ENCODE measurements at places on chromosomes 16 and 17.

GRCh38 chr17:48597528-48597777 is 3.9 kb upstream of the HOXB5 start:
- H3K27ac ChIP-seq, result no peak overlapping the region
- peak overlapping the region; percentile 47 for H3K4me3 ChIP-seq
- peaks cover 40% of the 10 kb centered on the region for H3K4me1 ChIP-seq
- no peaks in the 10 kb centered on the region for H3K36me3 ChIP-seq
- peaks cover 80% of the 10 kb centered on the region for H3K27me3 ChIP-seq

GRCh38 chr16:30585022-30585399 is 486 bp downstream of the ZNF785 start:
- no peak for DNase-seq
- no peaks in the 10 kb centered on the region for H3K27me3 ChIP-seq
- H3K4me1 ChIP-seq, result peaks cover 12% of the 10 kb centered on the region
- H3K36me3 ChIP-seq, result no peaks in the 10 kb centered on the region

- H3K27me3 ChIP-seq, result no peaks in the 10 kb centered on the region
- no peak for DNase-seq
- H3K4me3 ChIP-seq, result no peak overlapping the region
- H3K27ac ChIP-seq, result no peak overlapping the region
Measured at GRCh38 chr17:50583641-50584040, 23.1 kb downstream of the CACNA1G start.

GRCh38 chr17:51873302-51873701 is 285.2 kb downstream of the CA10 start:
- H3K27ac ChIP-seq, result no peak overlapping the region
- DNase-seq, result no peak
- H3K4me1 ChIP-seq, result no peaks in the 10 kb centered on the region
- no peak overlapping the region for H3K4me3 ChIP-seq
- no peaks in the 10 kb centered on the region for H3K36me3 ChIP-seq
